ENCODE measurements at places on chromosomes 6 and 20.

- no peak for DNase-seq
These were observed 72.7 kb downstream of the HDDC2 start for GRCh38 chr6:125228981-125229479.

- peak; percentile 48 for DNase-seq
These were observed 42.8 kb downstream of the RREB1 start for GRCh38 chr6:7150381-7151064.

- peak; percentile 32 for DNase-seq
These were observed 84.4 kb downstream of the SYNE1 start for GRCh38 chr6:152552616-152553209.

DNA sequence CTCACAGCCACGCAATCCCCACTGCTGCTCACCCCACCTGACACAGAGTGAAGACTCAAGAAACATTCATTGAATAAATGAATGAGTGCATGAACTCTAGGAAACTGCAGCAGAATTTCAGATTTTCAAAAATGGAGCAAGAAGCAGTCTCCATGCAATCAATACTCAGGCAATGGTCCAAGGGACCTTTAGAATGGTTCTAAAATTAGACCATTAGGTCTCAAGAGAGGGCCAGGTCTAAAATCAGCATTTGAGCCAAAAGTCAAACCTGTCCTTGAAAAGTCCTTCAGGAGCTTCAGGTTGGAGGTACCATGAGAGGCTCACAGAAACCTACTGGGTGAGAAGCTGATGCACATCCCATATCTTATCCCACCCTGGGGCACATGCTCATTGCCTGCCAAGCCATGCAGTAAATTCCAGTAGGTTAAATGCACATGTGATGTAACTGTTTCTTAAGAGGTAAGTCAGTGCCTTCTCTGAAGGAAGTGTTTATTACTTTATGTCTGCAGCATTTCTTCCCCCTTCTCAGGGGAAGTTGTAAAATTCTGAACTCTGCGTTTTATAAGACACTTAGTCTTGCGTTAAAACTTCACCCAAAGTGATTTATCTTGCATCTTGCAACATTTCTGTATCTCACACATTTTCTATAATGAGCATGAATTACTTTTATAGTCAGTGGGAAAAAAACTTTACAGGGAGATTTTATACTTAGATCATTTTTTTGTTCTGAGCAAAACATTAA, 126.6 kb downstream of the ADAT2 start:
- DNase-seq, result no peak

GRCh38 chr20:21323640-21324039, 20.5 kb downstream of the XRN2 start:
- DNase-seq, result peak; percentile 52

DNA sequence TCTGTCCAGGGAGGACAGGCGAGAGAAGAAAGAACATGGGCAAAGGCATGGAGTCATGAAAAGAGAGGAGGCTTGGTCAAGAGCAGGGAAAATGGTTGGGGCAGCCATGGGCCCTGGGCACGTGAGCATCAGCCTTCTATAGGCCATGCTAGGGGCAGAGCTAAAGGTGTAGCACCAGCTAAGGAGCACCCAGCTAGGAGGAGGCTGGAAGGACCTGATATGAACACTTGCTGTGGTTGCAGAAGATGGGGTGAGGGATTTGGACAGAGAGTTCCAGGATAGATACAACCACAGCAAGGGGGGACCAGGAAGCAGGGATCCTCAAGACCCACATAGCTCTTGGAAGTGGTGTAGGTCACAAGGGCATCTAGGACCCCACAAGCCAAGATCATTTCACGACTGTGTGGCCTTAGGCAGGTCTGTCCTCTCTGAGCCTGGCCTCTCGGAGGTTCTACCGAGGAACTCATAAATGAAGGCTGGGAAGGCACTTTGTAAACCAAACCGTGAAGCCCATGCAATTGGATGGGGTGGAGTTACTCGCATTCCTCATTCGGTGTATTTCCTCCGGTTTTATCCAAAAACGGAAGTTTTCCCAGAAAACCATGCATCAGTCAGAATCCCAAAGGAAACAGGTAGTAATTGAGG, 74.0 kb upstream of the TOP1 start:
- no peak for DNase-seq

DNA sequence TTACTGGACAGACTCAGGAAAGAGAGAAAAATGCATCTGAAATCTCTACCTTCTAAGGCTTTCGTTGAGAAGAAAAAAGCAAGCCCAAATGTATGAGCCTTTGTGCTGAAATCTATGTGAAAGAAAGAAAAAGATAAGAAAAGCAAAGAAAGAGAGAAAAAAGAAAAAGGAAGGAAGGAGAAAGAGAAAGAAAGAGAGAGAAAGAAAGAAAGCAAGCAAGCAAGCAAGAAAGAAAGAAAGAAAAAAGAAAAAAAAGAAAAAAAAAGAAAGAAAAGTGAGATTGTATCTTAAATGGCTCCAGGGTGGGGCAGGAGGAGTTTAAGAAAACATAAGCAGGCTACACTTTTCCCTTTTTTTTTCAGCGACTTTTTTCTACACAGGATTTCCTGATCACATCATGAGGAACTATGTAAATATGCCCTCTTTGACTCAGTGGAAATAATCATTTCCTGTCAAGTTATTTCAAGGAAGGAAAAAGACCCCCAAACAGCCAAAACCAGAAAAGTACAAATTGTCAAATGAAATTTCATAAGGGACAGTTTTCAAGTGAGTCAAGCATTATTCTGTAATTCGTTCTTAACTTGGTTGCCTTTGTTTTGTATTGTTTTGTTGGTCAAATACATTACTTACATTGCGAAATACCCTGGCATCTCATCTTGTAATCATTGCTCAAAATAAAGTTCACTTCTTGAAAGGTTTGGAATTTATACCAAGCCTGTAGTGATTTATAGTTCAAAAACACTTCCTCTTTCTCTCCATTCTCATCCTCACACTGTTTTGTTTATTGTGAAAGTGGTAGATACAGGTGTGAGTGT, 79.5 kb upstream of the RNF217 start:
- DNase-seq, result peak; percentile 12

DNA sequence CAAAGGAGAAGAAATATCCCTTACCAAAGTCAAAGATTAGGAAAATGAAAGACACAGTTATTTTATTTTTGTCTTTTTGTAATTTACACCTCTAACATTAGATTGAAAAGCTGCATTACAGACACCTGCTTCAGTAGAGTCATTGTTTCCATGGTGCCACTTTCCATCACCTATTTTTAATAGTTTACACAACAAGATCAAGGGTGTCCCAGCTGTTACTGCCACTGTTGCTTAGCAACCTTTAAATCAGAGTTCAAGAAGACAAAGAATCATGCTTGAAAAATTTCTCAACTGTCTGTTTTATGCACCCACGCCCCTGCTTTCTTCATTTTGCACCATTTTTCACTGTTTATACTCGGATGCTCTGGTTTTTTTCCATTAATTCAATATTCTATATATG, 668.2 kb upstream of the GJE1 start:
- no peak for DNase-seq

DNA sequence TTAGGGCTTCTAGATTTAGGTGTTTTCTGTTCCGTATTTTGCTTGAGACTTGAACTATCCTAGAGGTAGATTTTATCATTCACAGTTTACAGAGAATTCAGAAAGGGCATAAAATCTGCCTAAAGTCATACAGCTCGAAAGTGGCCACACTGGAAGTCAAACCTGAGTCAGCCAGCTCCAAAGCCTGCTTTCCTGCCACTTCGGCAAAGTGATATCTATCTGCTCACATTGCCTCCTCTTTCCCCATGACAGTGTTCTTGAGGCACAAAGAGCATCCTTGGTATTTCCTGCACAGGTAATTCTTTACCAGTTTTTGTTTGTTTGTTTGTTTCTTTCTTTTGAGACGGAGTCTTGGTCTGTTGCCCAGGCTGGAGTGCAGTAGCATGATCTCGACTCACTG, 19.4 kb upstream of the SCUBE3 start:
- DNase-seq, result no peak

- no peak for DNase-seq
These were observed 154.5 kb downstream of the CD83 start for GRCh38 chr6:14271789-14272736.

GRCh38 chr6:18680842-18681241, 293.7 kb downstream of the RNF144B start:
- no peak for DNase-seq

DNA sequence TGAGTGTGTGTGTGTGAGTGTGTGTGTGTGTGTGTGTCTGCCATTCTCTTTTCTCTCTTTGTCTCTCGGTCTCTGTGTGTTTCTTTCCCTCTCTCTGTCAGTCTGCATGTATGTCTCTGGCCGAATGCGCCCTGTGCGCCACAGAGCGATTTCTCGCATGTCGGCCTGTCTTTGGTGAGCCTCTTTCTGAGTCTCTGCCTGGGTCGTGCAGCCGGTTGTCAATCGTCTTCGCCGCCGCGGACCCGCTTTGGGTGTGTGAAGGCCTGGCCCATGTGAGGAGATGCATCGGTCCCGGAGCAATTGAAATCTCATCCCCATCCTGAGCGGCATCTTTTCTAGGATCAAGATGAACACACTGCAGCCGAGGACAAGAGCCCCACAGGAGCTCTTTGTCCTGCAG, 1567.2 kb upstream of the DEFB115 start:
- no peak for DNase-seq

GRCh38 chr20:49398401-49399144, 83.9 kb downstream of the KCNB1 start:
- no peak for DNase-seq

GRCh38 chr6:14772188-14772587, 473.7 kb upstream of the JARID2 start:
- DNase-seq, result no peak

GRCh38 chr6:144667532-144668503, 382.7 kb downstream of the UTRN start:
- no peak for DNase-seq

- peak; percentile 22 for DNase-seq
These were observed 41.9 kb upstream of the PRSS16 start for GRCh38 chr6:27205375-27206278.

- DNase-seq, result no peak
These were observed 10.0 kb upstream of the COL20A1 start for GRCh38 chr20:63282946-63283345.

GRCh38 chr6:167127785-167128531, 5.1 kb downstream of the CCR6 start:
- DNase-seq, result no peak

- peak; percentile 55 for DNase-seq
These were observed 79.9 kb downstream of the ATXN1 start for GRCh38 chr6:16681260-16681873.

- no peak for DNase-seq
These were observed 57.5 kb upstream of the NFATC2 start for GRCh38 chr20:51600016-51600420.

GRCh38 chr6:149233056-149233715, 84.3 kb upstream of the TAB2 start:
- DNase-seq, result peak; percentile 57

GRCh38 chr6:170043150-170043819, 247.6 kb downstream of the DLL1 start:
- no peak for DNase-seq

DNA sequence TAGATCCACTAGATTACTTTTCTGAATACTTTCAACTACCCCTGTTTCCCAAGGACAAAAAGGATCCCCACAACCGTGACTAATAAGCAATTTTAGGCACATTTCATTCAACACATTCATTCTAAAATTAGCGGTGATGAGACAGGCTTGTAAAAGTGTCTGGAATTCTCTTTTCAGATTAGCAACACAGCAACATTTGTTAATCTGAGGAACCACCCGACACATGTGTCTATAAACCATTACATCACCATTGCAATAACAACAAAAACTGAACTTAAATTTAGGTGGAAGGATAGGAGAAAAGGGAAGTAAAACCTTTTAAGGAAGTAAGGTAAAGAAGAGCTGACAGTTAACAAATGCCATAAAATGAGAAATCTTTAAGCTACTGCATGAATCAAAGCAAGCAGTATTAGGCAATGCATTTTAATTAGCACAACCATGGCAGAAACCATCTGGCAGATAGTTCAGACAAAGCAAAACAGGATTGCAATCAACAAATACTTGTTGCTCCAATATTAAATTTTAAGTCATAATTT, 49.1 kb downstream of the MAP3K7 start:
- peak; percentile 55 for DNase-seq

GRCh38 chr6:158715330-158716311, 65.8 kb downstream of the SYTL3 start:
- no peak for DNase-seq

DNA sequence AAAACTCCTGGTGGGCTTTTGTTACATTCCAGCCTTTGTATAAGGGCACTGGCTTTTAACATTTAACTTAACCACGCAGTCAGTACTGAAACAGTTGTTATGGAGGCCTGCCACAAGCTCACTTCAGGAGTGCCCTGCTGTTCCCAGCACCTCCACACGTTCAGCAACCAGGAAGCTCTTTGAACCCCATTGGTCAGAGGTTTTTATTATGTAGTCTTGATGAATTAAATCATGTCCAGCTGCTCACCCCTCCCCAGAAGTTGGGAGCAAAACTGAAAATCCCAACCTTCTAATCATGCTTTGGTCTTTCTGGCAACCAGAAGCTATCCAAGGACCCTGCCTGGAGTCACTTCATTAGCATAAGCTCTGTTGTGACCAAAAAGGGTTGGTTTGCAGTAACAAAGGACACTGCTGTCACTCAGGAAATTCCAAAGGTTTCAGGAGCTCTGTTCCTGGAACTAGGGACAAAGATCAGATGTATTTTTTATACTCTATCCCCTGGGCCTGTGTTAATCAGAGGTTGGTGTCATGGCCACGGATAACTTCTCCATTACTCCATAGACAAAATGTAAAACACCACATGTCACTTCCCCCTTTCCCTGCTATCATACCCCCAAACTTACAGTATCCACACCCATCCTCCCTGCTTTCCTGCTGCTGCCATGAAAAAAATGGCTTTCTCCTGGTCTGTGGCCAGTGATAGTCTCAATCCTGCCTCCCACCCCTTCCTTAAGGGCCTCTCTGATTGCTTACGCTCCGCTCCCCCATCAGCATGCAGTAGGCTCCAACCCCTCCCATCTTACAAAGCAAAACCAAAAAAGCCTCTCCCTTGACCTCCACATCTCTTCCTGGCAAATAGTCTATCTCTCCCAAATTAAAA, 3.1 kb downstream of the ARMC12 start:
- no peak for DNase-seq

GRCh38 chr20:62607366-62608217, 34.7 kb upstream of the SLCO4A1 start:
- no peak for DNase-seq

DNA sequence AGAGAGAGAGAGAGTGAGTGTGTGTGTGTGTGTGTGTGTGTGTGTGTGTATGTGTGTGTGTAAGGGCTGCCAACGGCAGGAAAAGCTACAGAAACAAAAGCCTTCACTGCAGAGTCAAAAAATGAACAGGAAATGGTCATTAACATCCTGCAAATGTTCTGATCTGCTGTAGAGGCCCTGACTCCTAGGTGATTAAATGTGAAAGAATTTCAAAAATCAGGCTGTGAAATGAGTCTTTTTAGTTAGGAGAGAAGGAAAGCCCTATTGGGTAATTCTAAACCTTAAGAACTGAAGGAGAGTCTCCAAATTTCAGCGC, 166.5 kb upstream of the MYLIP start:
- DNase-seq, result peak; percentile 48

DNA sequence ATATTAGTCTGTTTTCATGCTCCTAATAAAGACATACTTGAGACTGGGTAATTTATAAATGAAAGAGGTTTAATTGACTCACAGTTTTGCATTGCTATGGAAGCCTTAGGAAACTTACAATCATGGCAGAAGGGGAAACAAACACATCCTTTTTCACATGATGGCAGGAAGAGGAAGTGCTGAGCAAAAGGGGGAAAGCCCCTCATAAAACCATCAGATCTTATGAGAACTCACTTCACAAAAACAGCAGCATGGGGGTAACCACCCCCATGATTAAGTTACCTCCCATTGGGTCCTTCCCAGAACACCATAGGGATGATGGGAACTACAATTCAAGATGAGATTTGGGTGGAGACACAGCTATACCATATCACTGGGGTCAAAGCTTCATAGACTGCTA, 254.2 kb downstream of the ERMARD start:
- no peak for DNase-seq

- no peak for DNase-seq
These were observed 18.9 kb downstream of the EDN1 start for GRCh38 chr6:12309070-12309469.
